Neuronal stem cell (in vitro differentiated cells): ENCODE measurements at places on chromosomes 16 and 17.

DNA sequence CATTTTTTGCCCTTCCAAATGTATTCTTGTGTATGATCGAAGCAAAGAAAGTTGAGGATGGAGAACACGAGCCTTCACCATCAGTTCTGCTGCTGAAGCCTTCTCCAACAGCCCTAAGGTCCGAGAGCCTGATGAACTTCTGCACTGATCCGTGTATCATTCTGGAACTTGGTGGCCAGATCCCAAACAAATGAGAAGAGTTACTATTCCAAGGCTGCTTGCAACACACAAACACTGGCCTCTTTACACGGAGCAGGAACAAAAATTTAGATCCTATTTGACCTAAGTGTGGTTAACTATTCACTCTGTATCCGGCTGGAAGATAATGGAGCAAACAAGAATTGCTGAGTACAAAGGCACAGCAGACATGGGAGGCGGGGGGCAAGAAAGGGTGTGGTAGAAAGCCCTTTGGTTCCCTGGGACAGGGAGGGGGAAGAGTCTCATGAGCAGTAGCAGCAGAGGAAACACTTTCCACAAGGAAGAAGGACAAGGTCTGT, 282.9 kb downstream of the SOX9 start:
- no peak for DNase-seq

GRCh38 chr16:57544124-57544653, 1.7 kb downstream of the ADGRG5 start:
- no peak for DNase-seq

- DNase-seq = no peak
Observed at GRCh38 chr16:63458846-63459245, 1422.6 kb upstream of the CDH8 start.

GRCh38 chr17:30326809-30327208, 7.0 kb downstream of the TMIGD1 start:
- no peak for DNase-seq

- no peak for DNase-seq
Observed at GRCh38 chr17:73151916-73152632, 12.7 kb upstream of the SSTR2 start.

DNA sequence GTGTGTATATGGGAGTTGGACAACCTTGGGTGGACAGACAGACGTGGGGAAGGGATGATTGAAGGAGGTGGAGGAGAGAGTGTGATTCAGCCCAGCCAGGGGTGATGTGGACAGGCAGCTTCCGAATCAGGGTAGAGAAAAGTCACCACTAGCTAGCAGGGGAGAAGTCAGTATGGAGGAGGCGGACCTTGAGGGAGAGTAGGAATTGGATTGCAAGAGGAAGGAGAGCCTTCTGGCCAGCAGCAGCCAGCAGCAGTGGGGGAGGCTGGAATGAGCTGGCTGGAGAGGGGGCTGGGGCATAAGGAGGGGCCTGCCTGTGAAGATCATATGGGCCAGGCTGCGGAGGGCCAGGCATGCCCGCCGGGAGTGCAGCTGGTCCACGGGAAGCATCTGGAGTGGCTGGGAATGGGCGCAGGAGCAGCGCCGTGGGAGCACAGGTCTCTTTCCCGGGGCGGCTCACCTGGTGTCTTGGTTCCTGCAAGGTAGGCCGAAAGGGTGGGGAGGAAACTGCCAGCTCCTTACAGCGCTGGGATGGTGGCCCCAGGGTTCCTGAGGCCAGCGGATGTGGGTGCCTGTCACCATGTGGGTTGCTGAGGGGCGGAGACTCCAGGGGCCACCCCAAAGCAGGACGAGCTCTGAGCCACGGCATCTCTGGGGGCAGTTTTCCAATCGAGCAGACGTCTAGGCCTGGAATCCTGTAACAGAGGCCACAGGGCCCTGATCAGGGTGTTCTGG, 235.3 kb downstream of the SEC14L1 start:
- DNase-seq = no peak

DNA sequence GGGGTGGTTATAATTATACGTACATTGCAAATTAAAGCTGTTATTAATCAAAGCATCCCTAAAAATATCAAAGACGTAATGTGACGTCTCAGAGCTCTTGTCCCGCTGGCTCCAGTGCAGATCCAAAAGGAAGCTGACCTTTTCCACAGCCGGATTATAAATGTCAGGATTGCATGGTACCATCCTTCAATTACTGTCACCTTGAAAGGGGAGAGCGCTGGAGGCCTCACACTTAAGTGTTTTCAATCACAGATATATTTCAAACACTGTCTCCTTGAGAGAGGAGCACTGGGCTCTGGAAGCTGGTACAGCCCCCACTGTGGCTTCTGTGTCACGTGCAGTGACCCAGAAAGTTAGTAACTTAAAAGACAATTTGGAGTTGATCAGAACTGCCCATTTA, 94.2 kb downstream of the AIPL1 start:
- DNase-seq = no peak

- DNase-seq = no peak
Observed at GRCh38 chr17:79750650-79751545, 20.2 kb downstream of the ENPP7 start.

GRCh38 chr17:13176436-13176835, 158.6 kb upstream of the ELAC2 start:
- DNase-seq = no peak

GRCh38 chr17:9971991-9972390, 66.9 kb upstream of the RCVRN start:
- no peak for DNase-seq

DNA sequence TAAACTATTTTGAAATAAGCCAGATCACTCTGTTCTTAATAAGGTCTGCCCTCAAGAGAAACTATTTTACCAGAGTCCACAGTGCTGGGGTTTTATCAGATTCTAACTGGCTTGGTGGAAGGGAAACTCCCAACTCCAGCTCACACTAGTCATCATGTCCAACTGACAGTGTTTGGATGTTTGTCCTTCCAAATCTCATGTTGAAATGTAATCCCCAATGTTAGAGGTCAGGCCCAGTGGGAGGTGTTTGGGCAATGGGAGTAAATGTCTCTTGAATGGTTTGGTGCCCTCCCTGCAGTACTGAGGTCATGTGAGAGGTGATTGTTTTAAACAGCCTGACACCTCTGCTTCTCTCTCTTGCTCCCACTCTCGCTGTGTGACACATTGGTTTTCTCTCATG, 1301.0 kb upstream of the CDH8 start:
- no peak for DNase-seq
